ENCODE measurements at places on chromosomes 6 and 20. TPM values are rescaled to one million over a fixed set of nuclear protein-coding genes. Genes with fewer than 3 reads are reported as not detected.

DNA sequence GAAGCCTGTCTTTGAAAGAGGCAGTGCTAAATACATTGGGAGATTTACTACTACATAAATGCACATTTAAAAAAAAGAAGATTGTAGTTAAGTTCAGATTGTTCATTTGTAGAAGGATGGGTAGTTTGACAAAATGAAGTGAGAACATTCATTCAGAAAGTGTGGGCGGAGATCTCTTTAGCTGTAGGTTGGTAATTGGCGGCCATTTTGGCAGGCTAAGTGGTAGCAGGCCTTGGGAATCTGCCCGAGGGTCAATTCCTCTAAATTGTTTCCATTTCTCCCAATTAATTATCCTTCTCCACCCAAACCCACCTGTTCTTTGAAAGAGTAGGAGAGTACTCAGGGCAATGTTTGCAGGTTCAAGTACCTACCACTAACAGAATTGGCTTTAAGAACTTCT, 17.9 kb downstream of the SOX4 start:
- no peak for DNase-seq

The SEMG1 gene
- not detected for total RNA-seq

The DOK5 gene
- total RNA-seq: 6.6 TPM

DNA sequence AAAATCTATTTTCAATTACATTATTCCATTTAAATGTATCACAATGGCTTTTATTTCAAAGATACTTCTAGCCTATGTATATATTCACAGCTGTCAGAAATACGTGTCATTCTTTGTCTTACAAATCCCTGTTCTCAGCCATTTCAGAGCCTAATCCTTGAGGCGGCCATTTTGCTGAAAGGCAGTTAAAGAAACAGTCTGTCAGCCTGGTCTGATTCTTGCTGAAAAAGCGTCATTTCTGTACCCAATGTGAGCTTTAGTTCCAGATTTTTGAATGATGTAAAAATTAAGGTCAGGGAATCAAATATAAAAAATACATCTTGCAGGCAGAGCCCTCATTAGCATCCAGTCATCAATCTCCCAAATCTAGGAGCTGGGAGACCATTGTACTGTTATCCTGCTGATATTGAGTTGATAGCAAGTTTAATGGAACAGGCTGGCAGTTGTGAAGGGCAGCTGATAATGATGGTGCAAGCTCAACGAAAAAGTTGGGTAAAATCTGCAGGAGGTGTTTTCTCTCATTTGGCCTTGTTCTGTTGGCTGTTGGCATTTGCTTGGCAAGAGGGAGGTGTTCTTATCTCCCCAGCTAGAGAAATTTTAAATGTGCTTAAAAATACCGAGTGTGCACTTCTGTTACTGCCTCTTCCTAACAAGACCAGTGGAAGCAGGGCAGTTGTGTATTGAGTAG, 314.8 kb downstream of the SOX4 start:
- DNase-seq: no peak

GRCh38 chr6:33720998-33721397, 9.5 kb upstream of the UQCC2 start:
- DNase-seq: no peak

The HLA-DOB gene
- 0.24 TPM for total RNA-seq

- DNase-seq: no peak
Measured at GRCh38 chr6:80939898-80940297, 812.6 kb downstream of the TENT5A start.

DNA sequence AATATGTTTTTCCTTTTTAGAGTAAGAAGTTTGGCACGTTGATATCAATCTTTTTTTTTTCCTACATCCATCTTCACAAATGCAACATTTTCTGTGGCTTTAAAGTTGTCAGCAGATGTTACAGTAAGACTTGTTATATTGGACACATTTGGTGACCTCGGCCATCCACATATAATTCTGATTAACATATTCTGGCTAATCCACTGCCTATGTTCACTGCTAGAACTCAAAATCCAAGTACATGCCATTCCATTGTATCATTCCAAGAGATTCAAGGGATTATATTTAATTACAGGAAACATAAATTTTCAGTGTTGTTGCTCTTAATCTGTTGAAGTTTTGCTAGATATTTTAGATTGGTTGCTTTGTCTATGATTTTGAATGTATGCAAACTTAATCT, 367.6 kb downstream of the TENT5A start:
- no peak for DNase-seq

- peak; percentile 21 for DNase-seq
Measured at GRCh38 chr6:165910184-165910966, 247.3 kb upstream of the PDE10A start.

DNA sequence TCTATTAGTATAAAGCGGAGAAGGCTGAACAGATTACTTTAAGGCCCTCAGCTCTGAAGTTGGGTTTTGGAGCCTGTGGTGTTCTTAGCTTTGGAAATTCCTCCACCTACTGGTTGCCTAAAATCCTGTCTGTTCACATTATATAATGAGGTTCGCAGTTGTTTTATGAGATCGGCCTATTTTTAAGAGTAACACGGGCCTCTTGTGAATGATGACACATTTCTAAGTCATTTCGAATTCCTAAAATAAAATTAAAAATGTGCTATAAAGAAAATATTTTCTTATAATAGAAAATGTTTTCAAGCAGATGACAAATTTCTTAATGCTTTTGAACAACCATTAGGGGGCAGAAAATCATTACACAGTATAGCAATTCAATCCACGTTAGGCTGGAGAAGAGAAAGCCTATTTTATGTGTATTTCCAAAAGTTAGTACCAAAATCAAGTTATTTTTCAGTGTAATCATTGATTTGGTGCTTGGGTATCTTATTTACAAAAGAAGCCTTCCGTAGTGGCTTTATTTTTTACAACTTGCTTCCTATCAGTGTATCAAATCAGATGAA, 15.8 kb upstream of the FAM8A1 start:
- DNase-seq: no peak

- DNase-seq: no peak
Measured at GRCh38 chr6:26170951-26171841, 84.0 kb downstream of the HFE start.

The BPIFA1 gene
- not detected for total RNA-seq

The FILIP1 gene
- 0.10 TPM for total RNA-seq

DNA sequence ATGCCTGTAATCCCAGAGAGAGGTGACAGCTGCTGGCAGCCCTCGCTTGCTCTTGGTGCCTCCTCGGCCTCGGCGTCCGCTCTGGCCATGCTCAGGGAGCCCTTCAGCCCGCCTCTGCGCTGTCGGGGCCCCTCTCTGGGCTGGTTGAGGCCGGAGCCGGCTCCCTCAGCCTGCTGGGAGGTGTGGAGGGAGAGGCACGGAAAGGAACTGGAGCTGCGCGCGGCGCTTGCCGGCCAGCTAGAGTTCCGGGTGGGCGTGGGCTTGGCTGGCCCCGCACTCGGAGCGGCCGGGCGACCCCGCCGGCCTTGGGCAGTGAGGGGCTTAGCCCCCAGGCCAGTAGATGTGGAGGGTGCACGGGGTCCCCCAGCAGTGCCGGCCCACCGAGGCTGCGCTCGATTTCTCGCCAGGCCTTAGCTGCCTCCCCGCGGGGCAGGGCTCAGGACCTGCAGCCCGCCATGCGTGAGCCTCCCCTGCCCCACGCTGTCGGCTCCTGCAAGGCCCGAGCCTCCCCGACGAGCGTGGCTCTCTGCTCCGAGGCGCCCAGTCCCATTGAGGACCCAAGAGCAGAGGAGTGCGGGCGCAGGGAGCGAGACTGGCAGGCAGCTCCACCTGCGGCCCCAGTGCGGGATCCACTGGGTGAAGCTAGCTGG, 34.6 kb downstream of the C6orf52 start:
- peak; percentile 85 for DNase-seq

The FAM209B gene
- 0.55 TPM for total RNA-seq

The COL11A2 gene
- total RNA-seq: 2.7 TPM

GRCh38 chr20:20261159-20261558, 106.7 kb upstream of the INSM1 start:
- no peak for DNase-seq

The CCN6 gene
- not detected for total RNA-seq

DNA sequence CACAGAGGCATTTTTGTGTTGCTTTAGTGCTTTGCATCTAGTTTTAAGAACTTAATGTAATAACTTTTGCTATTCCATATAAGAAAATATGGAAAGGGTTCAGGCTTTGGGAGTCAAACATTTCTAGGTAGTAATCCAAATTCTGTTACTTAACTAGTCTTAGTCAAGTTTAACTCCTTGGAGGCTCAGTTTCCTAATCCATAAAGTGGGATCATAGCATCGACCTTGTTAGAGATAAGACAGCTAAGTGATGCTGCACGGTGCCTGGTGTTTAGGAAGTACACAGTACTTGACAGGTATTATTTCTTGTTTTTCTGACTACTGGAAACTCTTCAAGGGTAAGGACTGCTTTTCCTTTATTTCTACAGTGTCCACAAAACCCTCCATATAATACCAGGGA, 24.5 kb upstream of the ARMH2 start:
- no peak for DNase-seq

The PCMTD2 gene
- 96.7 TPM for total RNA-seq

DNA sequence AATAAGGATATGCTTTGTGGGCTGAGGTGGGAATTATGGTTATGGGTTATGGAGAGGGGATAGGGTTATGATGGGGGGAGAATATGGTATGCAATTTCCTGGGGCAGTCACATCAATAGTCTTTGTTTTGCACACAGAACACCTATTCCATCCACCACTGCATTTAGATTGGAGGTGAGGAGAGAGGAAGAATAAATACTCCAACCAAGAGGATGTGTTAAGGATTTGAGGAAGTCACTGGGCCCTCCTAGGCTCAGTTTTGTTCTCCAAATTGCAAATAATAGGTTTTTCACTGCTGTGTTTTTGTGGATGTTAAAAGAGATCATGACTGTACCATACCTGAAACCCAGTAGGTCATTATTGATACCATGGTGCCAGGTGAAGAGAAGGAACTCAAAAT, 29.5 kb upstream of the SIRPG start:
- no peak for DNase-seq

GRCh38 chr6:91590191-91590590, 1003.3 kb upstream of the MAP3K7 start:
- no peak for DNase-seq
